Regular cardiac myocyte (primary cell): ENCODE measurements at places on chromosomes 16 and 17. TPM values are rescaled to one million over a fixed set of nuclear protein-coding genes. Genes with fewer than 3 reads are reported as not detected.

CCDC200 gene
- not detected in 2 replicates for total RNA-seq

TBX2 gene
- total RNA-seq = 23.4 and 64.0 TPM in 2 replicates

WFIKKN1 gene
- under 0.01 and 0.19 TPM in 2 replicates for total RNA-seq

ATF7IP2 gene
- total RNA-seq = 1.2 and 3.7 TPM in 2 replicates

MT1E gene
- 244 and 365 TPM in 2 replicates for total RNA-seq

WNT9B gene
- total RNA-seq = under 0.01 TPM in 1 of 2 replicates, not detected in the other

KRTAP3-1 gene
- not detected in 2 replicates for total RNA-seq

RHBDF2 gene
- 3.1 and 8.2 TPM in 2 replicates for total RNA-seq

MBTPS1 gene
- 123 and 134 TPM in 2 replicates for total RNA-seq

HOXB1 gene
- total RNA-seq = 0.19 TPM in 1 of 2 replicates, not detected in the other

TBC1D3I gene
- under 0.01 TPM in 1 of 2 replicates, not detected in the other for total RNA-seq

SALL1 gene
- under 0.01 and 0.28 TPM in 2 replicates for total RNA-seq

ADORA2B gene
- total RNA-seq = 52.0 and 62.0 TPM in 2 replicates

KRTAP4-8 gene
- not detected in 2 replicates for total RNA-seq

KCNH6 gene
- total RNA-seq = not detected in 2 replicates

LRRC37A gene
- total RNA-seq = 1.2 and 3.1 TPM in 2 replicates

DOC2A gene
- total RNA-seq = under 0.01 TPM in 1 of 2 replicates, not detected in the other

ST6GALNAC1 gene
- total RNA-seq = not detected in 2 replicates

PLEKHH3 gene
- total RNA-seq = 10.7 and 11.6 TPM in 2 replicates

LCMT1 gene
- total RNA-seq = 47.7 and 72.7 TPM in 2 replicates

SCNN1B gene
- total RNA-seq = 0.38 TPM in 1 of 2 replicates, not detected in the other

FAM83G gene
- 18.6 and 24.2 TPM in 2 replicates for total RNA-seq

CLEC18C gene
- 0.19 and 0.28 TPM in 2 replicates for total RNA-seq

C16orf92 gene
- total RNA-seq = not detected in 2 replicates

MRM3 gene
- total RNA-seq = 16.3 and 24.2 TPM in 2 replicates

NGFR gene
- 0.19 and 0.28 TPM in 2 replicates for total RNA-seq

SCO1 gene
- total RNA-seq = 19.4 and 23.6 TPM in 2 replicates

RAB11FIP4 gene
- 0.19 and 0.28 TPM in 2 replicates for total RNA-seq
